WTC11 (cell line): ENCODE measurements at places on chromosomes 13 and 19. TPM values are rescaled to one million over a fixed set of nuclear protein-coding genes. Genes with fewer than 3 reads are reported as not detected.

DNA sequence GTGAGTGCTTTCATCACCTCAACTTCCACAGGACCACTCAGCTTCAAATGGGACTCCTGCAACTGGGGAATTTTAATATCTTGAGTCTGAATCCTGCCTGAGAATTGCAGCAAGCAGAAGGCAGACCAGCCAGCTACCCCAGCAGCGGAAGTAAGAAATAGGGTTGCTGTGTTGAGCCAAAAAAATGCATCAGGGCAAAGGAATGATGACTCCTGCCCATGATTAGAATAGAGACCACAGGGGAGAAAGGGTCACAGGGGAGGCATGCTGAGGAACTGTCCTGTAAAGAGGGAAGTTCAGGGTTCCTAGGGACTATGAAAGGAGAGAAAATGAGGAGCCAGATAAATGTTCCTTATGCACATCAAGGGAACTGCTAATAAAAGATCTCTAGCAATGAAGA is 370.2 kb downstream of the KCTD12 start:
- no peak for DNase-seq

- DNase-seq: peak; percentile 47
Measured at GRCh38 chr13:111049791-111050538, 65.1 kb upstream of the ARHGEF7 start.

DNA sequence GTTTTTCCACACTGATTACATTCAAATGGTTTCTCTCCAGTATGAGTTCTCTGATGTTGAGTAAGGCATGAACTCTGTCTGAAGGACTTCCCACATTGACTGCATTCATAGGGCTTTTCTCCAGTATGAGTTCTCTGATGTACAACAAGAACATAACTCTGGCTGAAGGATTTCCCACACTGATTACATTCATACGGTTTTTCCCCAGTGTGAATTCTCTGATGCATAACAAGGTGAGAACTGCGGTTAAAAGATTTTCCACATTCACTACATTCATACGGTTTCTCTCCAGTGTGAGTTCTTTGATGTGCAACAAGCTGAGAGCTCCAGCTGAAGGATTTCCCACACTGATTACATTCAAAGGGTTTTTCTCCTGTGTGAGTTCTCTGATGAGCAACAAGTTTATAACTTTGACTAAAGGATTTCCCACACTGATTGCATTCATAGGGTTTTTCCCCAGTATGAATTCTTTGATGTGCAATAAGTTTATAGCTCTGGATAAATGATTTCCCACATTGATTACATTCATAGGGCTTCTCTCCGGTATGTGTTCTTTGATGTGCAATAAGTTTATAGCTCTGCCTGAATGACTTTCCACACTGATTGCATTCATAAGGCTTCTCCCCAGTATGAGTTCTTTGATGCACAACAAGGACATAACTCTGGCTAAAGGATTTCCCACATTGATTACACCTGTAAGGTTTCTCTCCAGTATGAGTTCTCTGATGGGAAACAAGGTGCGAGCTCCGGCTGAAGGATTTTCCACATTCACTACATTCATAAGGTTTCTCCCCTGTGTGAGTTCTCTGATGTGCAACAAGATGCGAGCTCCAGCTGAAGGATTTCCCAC is 23.5 kb downstream of the ZNF180 start:
- DNase-seq: no peak

DNA sequence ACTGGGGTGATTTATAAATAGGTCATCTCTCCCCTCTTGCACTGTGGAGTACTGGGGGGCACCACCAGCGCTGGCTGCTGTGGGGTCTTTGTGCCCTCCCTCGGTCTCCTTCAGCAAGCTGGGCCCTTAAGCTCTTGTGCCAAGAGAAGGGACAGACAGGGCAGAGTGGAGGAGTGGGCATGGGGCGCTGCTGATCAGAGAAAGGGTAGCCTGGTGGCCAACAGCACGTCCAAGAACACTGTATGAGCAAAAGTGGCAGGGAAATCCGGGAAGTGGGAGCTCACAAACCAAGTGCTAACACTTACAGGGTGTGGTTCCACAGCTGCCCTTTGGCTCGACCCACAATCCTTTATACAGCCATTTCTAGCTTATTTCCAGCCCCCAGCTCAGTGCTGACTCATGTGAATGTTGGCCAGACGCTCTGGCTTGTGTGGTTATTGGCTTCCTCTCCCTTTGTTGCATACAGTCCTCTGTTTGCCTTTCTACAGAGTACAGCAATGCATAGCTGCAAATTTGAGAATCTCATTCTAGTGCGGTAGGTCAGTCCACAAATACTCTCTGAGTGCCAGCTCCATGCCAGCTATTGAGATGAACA is 298.8 kb downstream of the SHISA2 start:
- no peak for DNase-seq

Gene NCAN
- total RNA-seq: 1.9 to 3.0 TPM (median 2.5 TPM) in 3 replicates

GRCh38 chr19:10424011-10424637 is 3.8 kb downstream of the PDE4A start:
- peak; percentile 92 for DNase-seq

Gene PDX1
- not detected in 3 replicates for total RNA-seq

DNA sequence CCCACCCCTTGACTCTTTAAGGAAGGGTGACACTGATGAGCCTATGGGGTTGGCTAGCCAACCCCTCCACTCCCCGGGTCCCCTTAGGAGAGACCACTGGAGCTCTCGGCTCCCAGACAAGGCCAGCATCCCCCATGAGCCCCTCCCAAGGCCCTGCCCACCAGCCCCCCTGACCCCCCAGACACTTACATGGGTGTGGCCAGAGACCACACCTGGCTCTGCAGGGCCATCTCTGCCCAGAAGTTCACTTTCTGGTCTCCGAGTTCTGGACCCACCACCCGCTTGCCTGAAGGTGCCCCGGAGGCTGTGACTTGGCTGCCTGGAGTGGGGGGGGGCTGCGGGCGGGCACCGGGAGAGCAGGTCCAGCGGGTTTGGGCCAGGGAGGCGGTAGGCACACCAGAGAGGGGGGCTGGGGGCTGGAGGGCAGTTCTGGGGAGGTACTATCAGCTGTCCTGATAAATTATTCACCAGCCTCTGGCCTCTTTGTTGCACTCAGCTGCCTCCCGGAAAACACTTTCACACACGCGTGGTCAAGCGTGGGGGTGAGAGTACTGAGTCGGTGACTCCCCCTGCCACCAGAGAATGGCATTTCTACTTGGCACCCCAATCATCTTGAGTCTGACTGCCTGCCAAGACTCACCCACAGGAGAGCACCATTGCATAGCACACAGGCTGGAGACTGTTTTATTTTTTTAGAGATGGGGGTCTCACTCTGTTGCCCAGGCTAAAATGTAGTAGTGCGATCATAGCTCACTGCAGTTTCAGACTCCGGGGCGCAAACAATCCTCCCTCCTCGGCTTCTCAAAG is at the start of gene PALM3:
TSS of gene PALM3 (minus strand) at position 326 of the 807 bp plus-strand sequence. CDS start at position 230, 96 bp downstream.
- no peak for DNase-seq

DNA sequence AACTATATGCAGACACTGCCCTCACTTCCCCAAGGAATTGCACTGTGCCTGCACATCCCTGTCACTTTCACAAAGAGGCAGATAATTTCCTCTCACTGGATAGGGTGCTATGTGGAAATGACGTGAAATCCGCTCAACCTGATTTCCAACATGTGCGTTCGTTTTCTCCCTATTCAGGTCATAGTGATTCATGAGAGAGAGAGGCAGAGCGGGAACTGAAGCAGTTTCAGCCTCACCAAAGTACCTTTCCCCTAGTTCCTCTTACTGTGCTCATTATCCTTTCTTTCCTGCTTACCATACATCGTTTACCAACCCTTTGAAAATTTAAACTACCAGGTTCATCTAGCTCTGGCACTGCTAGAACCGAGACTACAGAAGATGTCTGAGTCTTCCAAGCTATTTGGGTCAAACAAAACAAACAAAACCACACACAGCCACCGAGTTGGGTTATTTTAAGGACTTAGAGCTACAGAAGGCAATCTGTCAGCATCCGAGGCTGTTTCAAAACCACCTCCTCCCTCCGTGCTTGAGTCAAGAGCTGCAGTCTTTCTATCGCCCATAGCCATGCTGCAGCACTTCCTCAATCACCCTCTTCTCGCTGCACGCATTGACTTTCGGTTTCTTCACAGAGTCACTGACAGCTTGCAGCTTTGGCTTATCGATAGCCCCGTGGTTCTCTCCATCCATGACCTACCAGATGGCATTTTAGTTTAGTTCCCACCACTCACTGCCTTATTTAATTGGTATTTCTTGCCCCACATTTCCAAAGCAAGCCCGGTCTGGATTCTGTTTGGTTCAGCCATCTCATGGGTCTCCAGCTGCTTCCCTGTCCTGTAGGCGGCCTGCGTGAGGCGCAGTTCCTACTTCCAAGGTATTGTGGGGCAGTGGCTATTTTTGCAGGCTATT is 1395.8 kb downstream of the EFNB2 start:
- DNase-seq: peak; percentile 11

DNA sequence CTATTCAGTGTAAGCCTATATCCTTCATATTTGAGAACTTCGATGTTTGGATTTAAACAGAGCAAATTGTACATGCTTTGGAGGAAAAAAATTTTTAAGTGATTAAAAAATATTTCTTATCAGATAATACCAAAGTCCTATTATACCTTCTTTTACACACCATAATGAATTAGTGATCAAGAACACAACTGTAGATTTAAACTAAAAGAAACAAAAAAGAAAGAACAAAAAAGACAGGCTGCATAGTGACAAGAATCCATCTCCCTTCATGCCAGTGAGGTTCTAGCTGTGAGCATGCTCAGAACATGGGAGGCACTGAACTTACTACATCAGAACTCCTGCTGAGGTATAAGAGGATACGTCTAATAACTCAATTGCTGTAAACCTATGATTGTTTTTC is at the start of gene RXFP2:
TSS of gene RXFP2 (plus strand) at position 301 of the 400 bp plus-strand sequence. CDS start at position 388, 87 bp downstream.
- DNase-seq: no peak

Gene ZNF763
- total RNA-seq: 2.4 to 3.1 TPM (median 2.9 TPM) in 3 replicates

DNA sequence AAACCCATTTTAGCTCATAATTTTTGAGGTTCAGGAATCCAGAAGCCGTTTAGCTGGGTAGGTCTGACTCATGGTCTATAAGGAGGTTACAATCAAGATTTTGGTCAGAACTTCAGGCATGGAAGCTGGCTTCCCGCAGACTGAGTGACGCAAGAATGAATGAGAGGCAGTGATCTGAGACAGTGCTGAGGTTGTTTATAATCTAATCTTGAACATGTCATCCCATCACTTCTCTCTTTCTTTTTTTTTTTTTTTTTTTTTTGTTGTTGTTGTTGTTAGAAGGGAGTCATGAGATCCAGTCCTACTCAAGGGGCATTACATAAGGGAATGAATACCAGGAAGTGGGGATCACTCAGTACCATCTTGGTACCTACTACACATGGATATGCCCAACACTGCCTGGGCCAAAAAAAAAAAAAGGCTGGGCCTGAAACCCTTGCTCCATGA is 217.4 kb downstream of the DLEU7 start:
- no peak for DNase-seq

DNA sequence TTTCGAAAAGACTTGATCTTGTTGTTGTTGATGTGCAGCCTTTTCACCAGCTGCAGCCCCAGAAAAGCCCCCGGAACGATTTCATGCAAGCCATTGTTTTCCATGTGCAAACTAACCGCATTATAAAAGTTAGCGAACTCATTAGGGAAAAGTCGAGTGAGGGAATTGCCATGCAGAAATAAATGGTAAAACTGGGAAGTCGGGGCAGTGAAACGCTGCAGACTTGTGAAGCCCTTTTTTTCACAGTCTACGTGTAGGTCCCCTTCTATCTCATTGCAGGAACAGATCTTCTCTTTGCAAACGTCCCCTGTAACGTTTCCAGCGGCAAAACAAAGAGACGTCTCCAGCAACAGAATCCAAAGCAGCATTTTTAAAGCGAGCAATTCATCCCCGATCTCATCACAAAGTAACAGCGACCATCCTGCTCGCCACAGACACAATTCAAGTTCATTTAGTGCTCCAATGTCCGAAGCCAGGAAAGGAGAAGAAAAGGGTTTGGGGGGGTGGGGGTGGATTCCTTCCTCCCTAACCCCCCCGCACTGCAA is 1.1 kb downstream of the SLITRK1 start:
- DNase-seq: no peak

Gene RELB
- total RNA-seq: 8.9 to 10.6 TPM (median 9.9 TPM) in 3 replicates

DNA sequence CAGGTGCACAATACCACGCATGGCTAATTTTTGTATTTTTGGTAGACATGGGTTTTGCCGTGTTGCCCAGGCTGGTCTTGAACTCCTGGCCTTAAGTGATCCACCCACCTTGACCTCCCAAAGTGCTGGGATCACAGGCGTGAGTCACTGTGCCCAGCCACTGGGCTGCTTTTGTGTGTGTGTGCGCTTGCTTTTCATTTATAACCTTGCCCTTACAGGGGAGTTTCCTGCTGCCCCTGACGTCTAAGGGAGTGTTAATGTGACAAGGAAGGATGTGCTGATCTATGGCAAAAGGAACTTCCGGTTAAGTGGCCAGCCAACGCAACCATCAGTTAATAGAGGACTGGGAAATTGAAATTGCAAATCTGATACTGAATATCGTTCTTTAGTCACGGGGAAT is 57.7 kb downstream of the ING1 start:
- no peak for DNase-seq

- DNase-seq: no peak
Measured at GRCh38 chr19:14459703-14460102, 15.5 kb downstream of the PTGER1 start.

DNA sequence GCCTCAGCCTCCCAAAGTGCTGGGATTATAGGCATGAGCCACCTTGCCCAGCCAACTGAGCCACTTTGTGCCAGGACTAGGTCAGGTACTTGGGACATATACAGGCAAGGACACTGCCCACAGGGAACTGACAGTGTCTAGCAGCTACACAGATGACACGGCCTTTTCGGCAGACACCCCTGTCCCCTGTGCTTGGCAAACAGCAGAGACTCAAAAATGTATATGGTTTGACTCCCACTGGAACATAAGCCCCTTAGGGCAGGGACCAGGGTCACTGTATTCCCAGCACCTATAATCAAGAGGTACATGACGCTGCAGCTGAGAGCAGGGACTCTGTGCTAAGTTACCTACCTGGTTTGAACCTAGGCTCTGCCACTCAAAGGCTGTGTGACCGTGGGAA is 16.8 kb downstream of the ABCC4 start:
- DNase-seq: no peak

DNA sequence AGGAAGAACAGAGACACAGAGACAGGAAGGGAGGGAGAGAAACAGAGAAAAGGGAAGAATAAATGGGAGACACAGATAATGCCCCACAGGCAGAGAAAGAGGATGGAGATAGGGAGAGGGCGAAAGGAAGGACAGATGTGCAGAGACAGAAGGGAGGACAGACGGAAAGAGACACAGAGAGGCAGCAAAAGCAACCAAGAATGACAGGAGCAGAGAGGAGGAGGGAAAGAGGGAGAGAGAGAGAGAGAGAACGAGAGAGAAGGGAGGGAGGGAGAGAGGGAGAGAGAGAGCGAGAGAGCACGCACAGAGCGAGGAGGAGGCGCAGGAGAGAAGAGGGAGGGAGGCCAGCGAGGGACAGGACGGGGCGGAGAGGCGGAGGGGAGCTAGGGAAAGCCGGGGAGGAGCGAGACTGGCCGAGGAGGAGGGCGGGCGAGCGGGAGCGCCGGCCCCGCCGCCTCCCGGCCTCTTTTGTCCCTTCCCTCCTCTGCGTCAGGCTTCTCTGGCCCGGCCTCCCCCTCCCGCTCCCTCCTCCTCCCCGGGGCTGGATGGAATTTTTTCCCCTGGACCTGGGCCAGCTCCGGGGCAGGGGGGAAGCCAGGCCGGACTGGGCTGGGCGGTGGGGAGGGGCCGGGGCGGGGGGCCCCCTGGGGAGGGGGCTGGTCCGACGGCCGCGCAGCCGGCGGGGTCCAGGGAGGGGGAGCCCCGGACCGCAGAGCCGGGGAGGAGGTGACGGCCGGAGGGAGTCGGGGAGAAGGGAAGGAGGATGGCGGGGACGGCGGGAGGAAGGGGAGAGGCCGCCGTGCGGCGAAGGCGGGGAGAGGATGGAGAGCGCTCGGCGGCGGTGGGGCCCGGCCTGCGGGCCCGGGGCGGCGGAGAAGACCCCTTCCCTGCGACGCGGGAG is 4.2 kb upstream of the SPACA6 start:
- peak; percentile 81 for DNase-seq

GRCh38 chr13:35888457-35888883 is 242.7 kb downstream of the DCLK1 start:
- no peak for DNase-seq

Gene SPACA7
- not detected in 3 replicates for total RNA-seq
